ENCODE measurements at places on chromosomes 6 and 20. TPM values are rescaled to one million over a fixed set of nuclear protein-coding genes. Genes with fewer than 3 reads are reported as not detected.

LY6G5C gene
- 6.3 TPM for polyA plus RNA-seq

NOTCH4 gene
- 25.1 TPM for polyA plus RNA-seq

FGD2 gene
- 5.7 TPM for polyA plus RNA-seq

TPD52L1 gene
- polyA plus RNA-seq = 64.3 TPM

PLTP gene
- 26.2 TPM for polyA plus RNA-seq

BPIFA1 gene
- not detected for polyA plus RNA-seq

PERP gene
- polyA plus RNA-seq = 2.3 TPM

MCHR2 gene
- polyA plus RNA-seq = not detected

SPATS1 gene
- not detected for polyA plus RNA-seq

BIRC7 gene
- polyA plus RNA-seq = not detected

EYA4 gene
- 27.1 TPM for polyA plus RNA-seq

CRISP3 gene
- 0.14 TPM for polyA plus RNA-seq

FOXS1 gene
- 4.5 TPM for polyA plus RNA-seq

SLC26A8 gene
- polyA plus RNA-seq = 0.17 TPM

PRND gene
- polyA plus RNA-seq = 51.9 TPM

DDX39B gene
- 420 TPM for polyA plus RNA-seq

GMEB2 gene
- 8.0 TPM for polyA plus RNA-seq

SLC24A3 gene
- polyA plus RNA-seq = 28.9 TPM

ULBP1 gene
- polyA plus RNA-seq = 0.30 TPM

SLC17A1 gene
- polyA plus RNA-seq = not detected

DUSP15 gene
- polyA plus RNA-seq = 3.0 TPM

RNASET2 gene
- polyA plus RNA-seq = 21.6 TPM

ZFP57 gene
- polyA plus RNA-seq = not detected

NRN1 gene
- 24.7 TPM for polyA plus RNA-seq

SCUBE3 gene
- 1.1 TPM for polyA plus RNA-seq
